ENCODE measurements at places on chromosomes 5 and 9.

DNA sequence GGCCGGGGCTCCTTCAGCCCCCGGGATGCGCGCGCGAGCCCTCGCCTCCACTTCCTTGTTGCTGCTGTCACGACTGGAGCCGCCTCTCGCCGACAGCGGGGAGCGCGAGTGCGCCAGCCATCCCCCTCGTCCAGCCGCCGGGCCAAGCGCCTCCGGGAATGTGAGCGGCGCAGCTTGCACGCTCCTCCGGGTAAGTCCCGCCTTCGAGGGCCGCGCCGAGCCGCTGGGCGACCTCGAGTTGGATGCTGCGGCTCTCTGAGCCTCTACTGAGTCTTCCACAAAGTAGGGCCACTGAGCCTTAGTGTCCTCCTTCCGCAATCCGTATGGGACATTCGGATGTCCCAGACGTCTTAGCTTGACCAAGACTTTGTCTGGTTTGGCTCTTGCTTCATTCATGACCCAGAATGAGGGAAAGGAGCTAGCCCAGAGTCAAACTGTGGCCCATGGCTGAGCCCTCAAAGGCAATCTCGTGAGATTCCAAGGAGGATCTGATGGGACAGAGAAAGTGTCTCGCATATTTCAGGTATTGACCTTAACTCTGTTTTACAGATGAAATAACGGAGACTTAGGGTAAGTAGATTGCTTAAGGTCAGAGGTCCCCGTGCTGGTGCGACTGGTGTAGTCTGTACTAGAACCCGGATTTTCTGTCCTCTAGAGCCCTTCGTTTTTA lies 586 bp downstream of the HMGXB3 start:
- DNase-seq, result peak; percentile 76

GRCh38 chr9:33878691-33879366 lies 61.9 kb downstream of the UBE2R2 start:
- no peak for DNase-seq

GRCh38 chr5:101418713-101419118 lies 515.6 kb upstream of the ST8SIA4 start:
- DNase-seq, result no peak

DNA sequence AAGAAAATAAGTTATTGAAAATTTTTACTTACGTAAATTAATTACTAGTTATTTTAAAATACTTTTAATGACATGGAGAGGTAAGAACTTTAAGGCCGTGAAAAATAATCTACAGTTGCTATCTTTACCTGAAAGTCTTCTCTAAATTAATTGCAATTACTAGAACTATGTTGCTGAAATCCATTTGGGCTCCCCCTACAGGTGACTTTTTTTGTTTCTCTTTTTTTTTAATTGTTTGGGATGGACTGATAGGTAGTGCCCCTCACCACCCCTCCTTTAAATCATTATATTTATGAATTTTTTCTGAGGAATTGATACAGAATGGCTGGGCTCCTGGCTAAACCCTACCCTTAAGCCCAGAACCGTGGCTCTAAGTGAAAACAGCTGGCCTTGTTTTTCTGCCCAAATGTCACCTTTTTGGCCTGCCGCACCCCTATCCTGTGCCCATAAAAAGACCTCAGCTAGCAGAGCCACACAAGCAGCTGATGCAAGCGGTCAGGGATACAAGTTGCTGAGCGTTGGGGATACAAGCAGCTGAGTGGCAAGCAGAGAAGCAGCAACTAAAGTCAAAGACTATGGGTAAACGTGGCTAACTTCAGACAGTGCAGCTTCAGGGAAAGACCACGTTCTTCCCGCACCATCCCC lies 315.2 kb upstream of the ACO1 start:
- no peak for DNase-seq

DNA sequence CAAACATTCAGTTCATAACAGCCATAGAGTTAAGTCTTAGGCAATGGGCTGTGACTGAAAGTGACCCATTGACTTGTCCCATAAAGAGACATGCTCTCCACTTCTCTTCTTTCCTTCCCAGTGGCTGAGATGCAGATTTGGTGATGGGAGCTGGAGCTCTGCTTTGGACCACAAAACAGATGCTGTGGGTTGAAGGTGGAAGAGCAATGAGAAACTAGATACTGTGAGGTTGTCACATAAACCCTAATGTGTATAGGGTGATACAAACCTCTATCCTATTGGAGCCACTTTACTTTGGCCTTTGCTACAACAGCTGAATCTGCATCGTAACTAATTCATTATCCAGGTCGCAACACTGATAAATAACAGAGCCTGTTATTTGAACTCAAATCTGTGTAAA lies 192.0 kb downstream of the TTC39B start:
- DNase-seq, result no peak

- peak; percentile 69 for DNase-seq
Observed at GRCh38 chr5:172835290-172835993, 1.4 kb downstream of the ERGIC1 start.

GRCh38 chr5:134088994-134089560 lies 25.4 kb upstream of the TCF7 start:
- DNase-seq, result no peak

- no peak for DNase-seq
Observed at GRCh38 chr5:154923441-154924430, 14.3 kb downstream of the GEMIN5 start.

- no peak for DNase-seq
Observed at GRCh38 chr9:69139596-69139995, 34.5 kb upstream of the TJP2 start.

All from coronary artery (tissue), 2 donors.